ENCODE measurements at places on chromosomes 2 and 18.

GRCh38 chr18:59650266-59650820 lies 46.9 kb downstream of the CCBE1 start:
- peak; percentile 26 for ATAC-seq

DNA sequence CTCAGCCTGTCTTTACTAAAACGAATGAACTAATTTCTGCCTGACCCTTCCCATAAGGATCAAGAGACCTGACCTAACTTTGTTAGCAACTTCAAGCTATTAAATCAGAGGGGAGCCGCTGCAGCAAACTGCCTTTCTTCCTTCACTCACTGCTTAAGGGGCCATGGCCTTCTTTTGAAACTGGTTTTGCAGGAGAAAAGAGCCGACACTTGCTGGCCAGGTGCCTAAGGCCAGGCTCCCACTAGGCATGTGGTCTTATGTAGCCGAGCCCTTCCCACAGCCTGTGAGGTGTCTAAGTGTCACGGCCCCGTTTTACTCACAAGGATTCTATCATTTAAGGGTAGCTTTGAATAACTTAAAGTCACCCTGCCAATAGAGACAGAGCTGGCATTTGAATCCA lies 130.8 kb downstream of the ZNF236 start:
- no peak for ATAC-seq

- ATAC-seq: no peak
Measured at GRCh38 chr18:20996418-20996817, 115.2 kb downstream of the ROCK1 start.

DNA sequence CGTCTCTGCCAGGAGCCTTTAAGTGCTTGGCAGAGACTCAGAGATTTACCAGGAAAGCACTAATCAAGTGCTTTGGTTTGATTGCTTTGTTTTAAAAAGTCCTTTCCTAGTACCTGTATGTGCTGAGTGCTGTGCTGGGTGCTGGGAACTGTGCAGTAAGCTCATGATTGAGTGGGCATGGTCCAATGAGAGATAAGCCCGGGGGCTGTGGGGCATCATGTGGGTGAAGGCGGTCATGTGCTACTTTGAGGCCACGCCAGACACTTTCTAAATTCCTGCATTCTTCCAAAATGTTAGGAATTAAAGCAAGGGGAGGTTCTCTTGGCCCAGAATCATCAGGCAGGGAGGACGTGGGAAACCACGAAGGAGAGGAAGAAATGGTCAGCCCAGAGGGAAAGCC lies 109.0 kb downstream of the ACAA2 start:
- ATAC-seq: 0 out of 3 replicates have a peak, but pooled peaks have one; percentile 19

DNA sequence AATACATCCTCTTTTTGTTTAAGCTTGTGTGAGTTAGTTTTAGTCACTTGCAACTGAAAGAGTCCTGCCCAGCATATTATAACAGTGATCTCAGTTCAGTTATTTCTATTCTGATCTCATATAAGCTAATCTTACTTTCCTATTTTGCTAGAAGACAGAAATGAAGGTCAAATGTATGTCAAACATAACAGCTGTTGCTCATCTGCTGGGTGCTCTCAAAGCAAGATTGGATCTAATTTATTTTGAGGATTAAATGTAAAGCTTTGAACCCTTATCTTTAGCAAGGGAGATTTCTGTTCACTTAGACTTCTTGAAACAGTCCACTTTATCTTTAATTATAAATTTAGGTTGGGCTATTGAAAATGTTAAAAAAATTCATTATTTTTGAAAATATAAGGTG lies 31.2 kb downstream of the CRYGD start:
- no peak for ATAC-seq

- no peak for ATAC-seq
Measured at GRCh38 chr2:133948610-133949290, 305.1 kb upstream of the MGAT5 start.

DNA sequence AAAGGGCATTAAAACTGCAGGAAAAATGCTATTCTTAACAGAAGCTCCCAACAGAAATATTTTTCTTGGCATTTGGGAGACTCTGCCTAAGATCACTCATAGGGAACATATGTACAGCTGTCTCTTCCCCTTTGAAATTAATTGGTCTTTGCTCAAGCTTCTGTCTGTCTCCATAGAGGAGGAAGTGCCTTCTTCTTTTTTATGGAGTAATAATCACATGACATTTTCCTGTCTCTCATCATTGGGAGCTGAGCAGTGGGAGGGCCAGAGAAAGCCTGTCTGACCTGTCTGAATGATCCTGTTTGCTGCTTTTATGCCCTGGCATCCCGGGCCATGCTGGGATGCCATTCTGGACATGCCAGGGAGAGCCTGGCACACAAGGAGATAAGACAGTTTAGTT lies 145.6 kb downstream of the AQP4 start:
- no peak for ATAC-seq

GRCh38 chr18:49494660-49495059 lies 7.6 kb upstream of the C18orf32 start:
- ATAC-seq: no peak

DNA sequence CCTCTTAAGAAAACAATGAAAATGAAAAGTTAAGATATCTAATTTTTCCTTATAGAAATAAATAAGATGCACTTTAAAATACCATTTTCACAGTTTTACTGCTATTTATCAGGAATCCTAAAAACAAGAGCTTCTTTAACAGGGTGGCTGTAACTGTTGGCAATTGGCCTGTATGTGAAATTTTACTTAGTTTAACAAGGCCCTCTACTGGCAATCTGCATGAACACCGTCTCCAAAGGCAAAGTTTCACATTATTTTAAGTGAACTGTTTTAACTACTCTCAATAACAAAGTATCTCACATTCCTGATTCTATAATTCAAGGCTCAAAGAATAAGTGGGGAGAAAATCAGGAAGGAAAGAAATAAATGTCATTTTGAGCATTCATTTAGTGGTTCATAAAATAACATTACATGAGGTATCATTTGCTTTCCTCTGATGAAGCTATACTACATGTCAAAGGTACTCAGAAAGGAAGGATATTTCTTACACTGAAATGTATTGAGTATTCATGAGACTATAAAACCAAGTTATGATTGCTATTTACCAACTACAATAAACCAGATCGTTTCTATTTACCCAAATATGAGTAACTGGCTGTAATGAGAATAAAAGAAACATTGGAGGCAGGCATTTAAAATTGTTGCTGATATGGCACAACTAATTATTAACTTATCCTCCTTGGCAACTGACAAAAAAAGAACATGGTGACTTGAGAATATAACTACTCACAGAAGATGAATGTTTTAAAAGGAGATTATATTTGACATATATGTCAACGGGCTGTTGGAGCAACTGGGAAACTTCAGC lies 7.0 kb downstream of the NCKAP5 start:
- ATAC-seq: peak; percentile 55
